SJCRH30 (cell line): ENCODE measurements at places on chromosomes 3 and 15. TPM values are rescaled to one million over a fixed set of nuclear protein-coding genes. Genes with fewer than 3 reads are reported as not detected.

- DNase-seq, result no peak
- no peaks in the 10 kb centered on the region for H3K36me3 ChIP-seq
- no peak overlapping the region for H3K4me3 ChIP-seq
- H3K4me1 ChIP-seq, result peaks cover 16% of the 10 kb centered on the region
Measured at GRCh38 chr15:65806397-65806796, 14.3 kb upstream of the DENND4A start.

GRCh38 chr3:55364421-55364820 is 122.7 kb downstream of the WNT5A start:
- no peak overlapping the region for H3K27ac ChIP-seq
- no peak for DNase-seq
- H3K4me3 ChIP-seq, result no peak overlapping the region
- H3K27me3 ChIP-seq, result no peaks in the 10 kb centered on the region
- no peaks in the 10 kb centered on the region for H3K36me3 ChIP-seq
- no peaks in the 10 kb centered on the region for H3K4me1 ChIP-seq

- H3K36me3 ChIP-seq, result peaks cover 58% of the 10 kb centered on the region
- no peaks in the 10 kb centered on the region for H3K27me3 ChIP-seq
- DNase-seq, result no peak
- no peaks in the 10 kb centered on the region for H3K4me1 ChIP-seq
- H3K27ac ChIP-seq, result no peak overlapping the region
Measured at GRCh38 chr3:193640728-193641439, 47.9 kb downstream of the OPA1 start.

CCR3 gene
- not detected in 2 replicates for total RNA-seq

NT5DC2 gene
- total RNA-seq, result 140 and 152 TPM in 2 replicates

EFHB gene
- total RNA-seq, result 0.61 TPM in 1 of 2 replicates, not detected in the other
